ENCODE measurements at places on chromosomes 5 and 9.

DNA sequence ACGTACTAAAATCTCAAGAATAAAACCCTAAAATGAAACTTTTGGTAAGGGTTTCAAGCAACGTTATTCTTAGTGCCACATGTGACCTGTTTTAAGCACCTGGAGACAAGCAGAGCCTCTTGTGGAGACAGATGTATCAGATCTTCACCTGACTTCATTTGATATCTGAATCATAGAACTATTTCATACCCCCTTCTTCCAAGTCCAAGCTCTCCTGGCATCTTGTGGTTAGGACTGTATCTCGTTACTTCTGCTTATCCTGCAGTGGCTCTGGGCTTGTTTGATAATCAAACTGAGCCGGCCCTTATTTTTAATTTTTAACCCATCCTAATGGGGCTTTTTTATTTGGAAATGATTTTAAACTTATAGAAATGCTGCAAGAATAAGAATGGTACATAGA, 11.1 kb upstream of the FSD1L start:
- no peak for DNase-seq

- DNase-seq, result no peak
Observed at GRCh38 chr5:159152876-159153275, 53.2 kb upstream of the EBF1 start.

- DNase-seq, result peak; percentile 76
Observed at GRCh38 chr5:10695055-10695649, 65.9 kb downstream of the DAP start.

GRCh38 chr5:1338506-1339070, 6.3 kb downstream of the CLPTM1L start:
- no peak for DNase-seq

GRCh38 chr9:34337403-34337802, 8.0 kb downstream of the NUDT2 start:
- DNase-seq, result peak; percentile 2

Measured in SW 1271 (cell line).